ENCODE measurements at places on chromosomes 1 and 21. TPM values are rescaled to one million over a fixed set of nuclear protein-coding genes. Genes with fewer than 3 reads are reported as not detected.

The NR1I3 gene
- not detected for total RNA-seq

The CD52 gene
- 237 TPM for total RNA-seq

The KCNK2 gene
- total RNA-seq: not detected

The EFNA3 gene
- 6.0 TPM for total RNA-seq

- H3K36me3 ChIP-seq: peaks cover 14% of the 10 kb centered on the region
- peak overlapping the region; percentile 98 for H3K27ac ChIP-seq
- peaks cover 28% of the 10 kb centered on the region for H3K4me1 ChIP-seq
- no peak for DNase-seq
- no peaks in the 10 kb centered on the region for H3K27me3 ChIP-seq
Measured at GRCh38 chr1:44821240-44821715, 13.0 kb downstream of the BTBD19 start.

DNA sequence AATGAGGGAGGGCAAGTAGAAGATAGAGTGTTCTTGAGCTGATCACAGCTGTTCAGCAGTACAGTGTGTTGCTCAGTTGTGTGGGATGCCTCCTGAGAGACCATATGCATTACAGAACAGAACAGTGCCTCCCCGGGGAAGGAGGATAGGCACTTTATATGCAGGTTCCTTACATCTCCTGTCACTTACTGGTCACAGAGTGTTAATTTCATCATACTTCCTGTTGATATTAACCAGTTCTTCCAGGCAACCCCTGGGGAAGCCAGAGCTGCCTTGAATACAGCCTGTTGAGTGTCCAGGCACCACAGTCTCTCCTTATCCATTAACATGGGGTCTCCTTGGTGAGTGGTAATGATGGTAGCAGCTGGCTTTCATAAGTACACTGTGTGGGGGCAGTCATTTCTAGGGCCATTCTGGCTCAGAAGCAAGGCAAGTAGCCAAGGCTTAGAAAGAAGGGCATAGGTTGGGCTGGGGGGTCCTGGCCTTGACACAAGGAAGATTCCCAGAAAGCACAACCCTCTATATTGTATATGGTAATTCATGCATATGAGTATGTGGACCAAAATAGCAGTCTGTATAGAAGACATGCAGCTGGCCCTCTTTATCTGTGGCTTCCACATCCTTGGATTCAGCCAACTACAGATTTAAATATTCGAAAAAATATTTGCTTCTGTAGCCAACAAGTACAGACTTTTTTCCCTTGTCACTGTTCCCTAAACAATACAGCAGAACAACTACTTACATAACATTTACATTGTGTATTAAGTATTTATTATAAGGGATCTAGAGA lies 142.4 kb downstream of the ZP4 start:
- H3K4me1 ChIP-seq: no peaks in the 10 kb centered on the region
- H3K27ac ChIP-seq: no peak overlapping the region
- H3K36me3 ChIP-seq: no peaks in the 10 kb centered on the region
- H3K27me3 ChIP-seq: no peaks in the 10 kb centered on the region
- no peak overlapping the region for H3K4me3 ChIP-seq

DNA sequence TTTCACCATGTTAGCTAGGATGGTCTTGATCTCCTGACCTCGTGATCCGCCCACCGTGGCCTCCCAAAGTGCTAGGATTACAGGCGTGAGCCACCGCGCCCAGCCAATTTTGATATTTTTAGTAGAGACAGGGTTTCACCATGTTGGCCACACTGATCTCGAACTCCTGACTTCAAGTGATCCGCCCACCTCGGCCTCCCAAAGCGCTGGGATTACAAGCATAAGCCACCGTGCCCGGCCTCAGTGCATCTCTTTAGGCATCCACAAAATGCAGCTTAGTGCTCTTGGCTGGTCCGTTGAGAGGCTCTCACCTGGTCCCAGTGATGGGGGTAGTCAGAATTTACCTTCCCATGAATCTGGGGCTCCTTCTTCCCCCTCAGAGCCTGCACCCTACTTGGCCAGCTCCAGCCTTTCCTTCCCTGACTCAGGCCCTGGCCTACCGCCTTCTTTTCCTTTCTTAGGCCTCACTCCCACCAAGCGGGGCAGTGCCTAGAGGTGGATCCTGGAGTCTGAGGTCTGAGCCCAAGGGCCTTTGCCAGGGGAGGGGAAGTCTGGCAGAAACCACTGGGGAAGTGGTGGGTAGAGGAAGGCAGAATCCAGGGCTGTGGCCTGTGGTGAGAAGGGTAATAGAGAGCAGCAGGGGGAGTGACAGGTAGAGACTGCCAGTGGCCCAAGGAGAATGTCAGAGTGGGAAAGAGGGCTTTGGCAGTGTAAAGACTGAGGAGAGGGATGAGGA lies 3.7 kb downstream of the LENEP start:
- H3K4me3 ChIP-seq: no peak overlapping the region
- H3K36me3 ChIP-seq: no peaks in the 10 kb centered on the region
- H3K4me1 ChIP-seq: peaks cover 30% of the 10 kb centered on the region

DNA sequence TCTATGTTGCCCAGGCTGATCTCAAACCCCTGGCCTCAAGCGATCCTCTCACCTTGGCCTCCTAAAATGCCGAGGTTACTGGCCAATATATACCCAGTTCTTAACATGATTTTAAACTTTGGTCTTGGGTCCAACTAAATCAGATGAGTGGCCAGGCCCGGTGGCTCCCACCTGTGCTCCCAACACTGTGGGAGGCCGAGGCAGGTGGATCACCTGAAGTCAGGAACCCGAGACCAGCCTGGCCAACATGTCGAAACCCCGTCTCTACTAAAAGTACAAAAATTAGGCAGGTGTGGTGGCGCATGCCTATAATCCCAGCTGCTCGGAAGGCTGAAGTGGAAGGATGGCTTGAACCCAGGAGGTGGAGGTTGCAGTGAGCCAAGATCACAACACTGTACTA lies 29.6 kb downstream of the TOMM20 start:
- H3K27ac ChIP-seq: no peak overlapping the region
- H3K4me3 ChIP-seq: no peak overlapping the region
- H3K36me3 ChIP-seq: no peaks in the 10 kb centered on the region

- H3K27me3 ChIP-seq: peaks cover 40% of the 10 kb centered on the region
- peaks cover 18% of the 10 kb centered on the region for H3K4me1 ChIP-seq
- no peak for DNase-seq
- no peak overlapping the region for H3K27ac ChIP-seq
- no peak overlapping the region for H3K4me3 ChIP-seq
- no peaks in the 10 kb centered on the region for H3K36me3 ChIP-seq
Measured at GRCh38 chr1:157103268-157103667, 3.7 kb upstream of the ETV3L start.

- no peak overlapping the region for H3K4me3 ChIP-seq
- peaks cover 22% of the 10 kb centered on the region for H3K27me3 ChIP-seq
- H3K27ac ChIP-seq: no peak overlapping the region
- H3K4me1 ChIP-seq: no peaks in the 10 kb centered on the region
- no peaks in the 10 kb centered on the region for H3K36me3 ChIP-seq
Measured at GRCh38 chr21:45353200-45353599, 51.8 kb upstream of the COL18A1 start.

- no peaks in the 10 kb centered on the region for H3K36me3 ChIP-seq
- H3K4me1 ChIP-seq: no peaks in the 10 kb centered on the region
- H3K4me3 ChIP-seq: no peak overlapping the region
- H3K27ac ChIP-seq: no peak overlapping the region
- no peaks in the 10 kb centered on the region for H3K27me3 ChIP-seq
Measured at GRCh38 chr1:5660141-5660935, 331.9 kb downstream of the NPHP4 start.

DNA sequence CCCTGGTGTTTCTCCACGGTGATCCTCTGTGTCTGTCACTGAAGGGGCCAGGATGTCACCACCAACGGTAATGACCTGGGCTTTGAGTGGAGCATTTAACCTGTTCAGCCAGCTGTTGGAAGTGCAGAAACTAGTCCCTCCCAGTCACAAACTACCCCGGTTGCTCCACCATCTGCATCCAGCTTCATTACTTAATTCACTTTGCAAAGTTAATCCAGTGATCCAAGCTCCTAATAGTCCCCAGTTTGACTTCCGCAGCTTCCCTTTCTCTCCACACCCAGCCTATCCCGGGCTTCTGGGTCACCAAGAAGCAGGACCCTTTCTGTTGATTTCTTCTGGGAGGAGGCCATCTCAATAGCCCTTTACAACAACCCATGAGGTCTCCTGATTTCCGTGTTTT lies 63.5 kb downstream of the MDM4 start:
- H3K36me3 ChIP-seq: no peaks in the 10 kb centered on the region
- H3K27ac ChIP-seq: peak overlapping the region; percentile 79
- DNase-seq: no peak

- H3K4me3 ChIP-seq: no peak overlapping the region
- H3K4me1 ChIP-seq: peaks cover 3% of the 10 kb centered on the region
- H3K27me3 ChIP-seq: no peaks in the 10 kb centered on the region
- no peak overlapping the region for H3K27ac ChIP-seq
- DNase-seq: no peak
Measured at GRCh38 chr1:84434801-84435549, 36.7 kb downstream of the DNASE2B start.

DNA sequence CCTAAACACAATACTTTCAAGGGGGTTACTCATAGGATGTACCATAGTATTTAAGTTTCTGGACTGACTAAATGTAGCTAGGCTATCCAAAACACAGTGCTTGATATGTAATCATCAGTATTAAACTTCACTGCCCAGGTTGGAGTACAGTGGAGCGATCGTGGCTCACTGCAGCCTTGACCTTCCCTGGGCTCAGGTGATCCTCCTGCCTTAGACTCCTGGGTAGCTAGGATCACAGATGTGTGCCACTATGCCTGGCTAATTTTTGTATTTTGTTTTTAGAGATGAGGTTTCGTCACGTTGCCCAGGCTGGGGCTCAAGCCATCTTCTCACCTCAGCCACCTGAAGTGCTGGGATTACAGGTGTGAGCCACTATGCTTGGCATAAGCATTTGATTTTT lies 10.6 kb downstream of the NASP start:
- peaks cover 16% of the 10 kb centered on the region for H3K4me1 ChIP-seq
- no peaks in the 10 kb centered on the region for H3K27me3 ChIP-seq
- H3K27ac ChIP-seq: no peak overlapping the region
- peaks cover 58% of the 10 kb centered on the region for H3K36me3 ChIP-seq

DNA sequence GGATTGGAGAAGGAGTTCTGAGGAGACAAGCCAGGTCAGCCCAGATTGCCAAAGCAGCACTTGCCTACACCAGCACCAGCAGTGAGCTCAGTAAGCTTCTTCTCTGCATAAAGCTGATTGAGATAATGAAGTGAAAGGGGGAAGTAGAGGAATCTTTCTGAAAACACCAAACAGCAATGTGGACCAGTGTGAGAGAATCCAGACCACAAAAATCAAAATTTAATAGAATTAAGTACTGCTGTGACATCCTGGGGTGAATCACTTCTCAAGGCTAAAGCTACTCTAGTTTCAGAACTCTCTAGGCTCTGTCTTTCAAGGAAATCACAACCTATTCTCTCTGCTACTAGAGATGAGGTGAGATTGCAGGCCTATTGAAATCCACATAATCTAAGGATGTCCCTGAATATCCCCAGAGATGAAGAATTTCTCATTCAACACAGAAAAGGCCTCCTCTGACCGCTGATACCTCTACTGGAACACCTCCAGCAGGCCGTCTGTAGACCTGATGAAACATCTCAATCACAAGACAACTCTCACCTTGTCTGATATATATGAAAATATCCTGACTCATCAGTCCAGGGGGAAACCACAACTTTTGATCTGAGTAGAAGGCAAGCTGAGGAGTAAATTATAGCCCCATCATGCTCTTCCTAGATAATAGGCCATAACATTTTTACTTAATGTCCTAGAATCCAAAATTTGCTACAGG lies at the start of gene FCRL4:
Gene FCRL4 (minus strand): TSS at position 127 of the 709 bp plus-strand sequence. CDS start 141 bp downstream, outside the sequence.
- peaks cover 13% of the 10 kb centered on the region for H3K27me3 ChIP-seq
- H3K27ac ChIP-seq: no peak within 1 kb of the TSS
- no peak for DNase-seq

DNA sequence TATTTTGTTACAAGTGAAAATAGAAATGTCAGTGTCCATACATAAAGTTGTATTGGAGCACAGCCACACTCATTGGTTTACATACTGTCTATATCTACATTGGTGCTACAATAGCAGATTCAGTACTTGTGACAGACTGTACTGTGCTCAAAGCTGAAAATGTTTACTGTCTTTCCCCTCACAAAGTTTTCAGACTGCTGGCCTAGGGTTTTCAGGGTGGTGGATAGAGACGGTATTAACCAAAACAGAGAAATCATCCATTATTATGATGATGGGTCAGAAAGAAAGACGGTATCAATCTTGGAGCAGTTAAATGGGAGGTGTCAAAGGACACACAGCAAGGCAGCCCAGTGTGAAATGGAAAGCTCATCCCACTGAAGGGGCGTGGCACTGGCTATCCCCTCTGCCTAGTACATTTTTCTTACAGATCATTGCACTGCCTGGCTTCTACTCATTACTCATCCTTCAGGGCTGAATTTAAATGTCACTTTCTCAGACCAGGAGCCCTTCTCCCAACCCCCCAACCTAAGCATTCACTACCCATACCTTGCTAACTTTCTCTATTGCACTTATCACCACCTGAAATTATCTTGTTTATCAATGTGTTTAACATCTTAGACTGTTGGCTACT lies 10.2 kb downstream of the JAK1 start:
- H3K4me1 ChIP-seq: peaks cover 34% of the 10 kb centered on the region
- H3K27me3 ChIP-seq: no peaks in the 10 kb centered on the region
- no peak overlapping the region for H3K27ac ChIP-seq
- no peak overlapping the region for H3K4me3 ChIP-seq
- no peak for DNase-seq

- DNase-seq: no peak
- no peaks in the 10 kb centered on the region for H3K4me1 ChIP-seq
- H3K4me3 ChIP-seq: no peak overlapping the region
- no peak overlapping the region for H3K27ac ChIP-seq
Measured at GRCh38 chr1:170742600-170742999, 78.7 kb downstream of the PRRX1 start.

DNA sequence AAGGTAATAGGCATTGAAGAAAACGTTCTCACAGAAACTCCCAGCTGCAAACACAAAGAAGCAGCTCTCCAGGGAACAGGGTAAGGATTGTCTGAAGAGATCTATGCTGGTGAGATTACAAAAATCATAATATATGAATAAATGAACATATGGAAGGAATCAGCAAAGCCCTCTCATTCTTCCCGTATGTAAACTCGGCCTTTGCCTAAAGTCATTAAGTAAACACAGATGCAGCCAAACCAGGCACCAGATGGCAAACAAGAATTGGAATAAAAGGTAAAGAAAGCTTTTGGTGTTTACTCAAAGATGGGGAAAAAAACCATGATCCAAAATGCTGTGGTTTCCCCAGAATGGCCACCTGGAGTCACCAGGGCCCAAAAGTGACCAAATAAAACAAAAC lies 76.6 kb upstream of the HOOK1 start:
- H3K4me1 ChIP-seq: no peaks in the 10 kb centered on the region
- no peak overlapping the region for H3K4me3 ChIP-seq

GRCh38 chr21:33493756-33494155 lies 2.2 kb upstream of the DNAJC28 start:
- peak overlapping the region; percentile 51 for H3K4me3 ChIP-seq
- H3K27ac ChIP-seq: no peak overlapping the region
- DNase-seq: no peak
- H3K27me3 ChIP-seq: peaks cover 12% of the 10 kb centered on the region

- no peak overlapping the region for H3K4me3 ChIP-seq
- H3K27me3 ChIP-seq: no peaks in the 10 kb centered on the region
- DNase-seq: no peak
- H3K27ac ChIP-seq: peak overlapping the region; percentile 43
- H3K4me1 ChIP-seq: peaks cover 19% of the 10 kb centered on the region
Measured at GRCh38 chr1:44048532-44049215, 17.4 kb upstream of the SLC6A9 start.

Measured in activated T-helper 2 cell treated with anti-CD3 and anti-CD28 coated beads, Interferon-gamma antibody, Interleukin-2, Interleukin-4, amounts not matched to agents 10 μg/mL and 5 μg/mL and 100 μg/mL, durations not matched to agents 14 hours and 24 hours and 36 hours (primary cell).